ENCODE measurements at places on chromosomes 5 and 9.

DNA sequence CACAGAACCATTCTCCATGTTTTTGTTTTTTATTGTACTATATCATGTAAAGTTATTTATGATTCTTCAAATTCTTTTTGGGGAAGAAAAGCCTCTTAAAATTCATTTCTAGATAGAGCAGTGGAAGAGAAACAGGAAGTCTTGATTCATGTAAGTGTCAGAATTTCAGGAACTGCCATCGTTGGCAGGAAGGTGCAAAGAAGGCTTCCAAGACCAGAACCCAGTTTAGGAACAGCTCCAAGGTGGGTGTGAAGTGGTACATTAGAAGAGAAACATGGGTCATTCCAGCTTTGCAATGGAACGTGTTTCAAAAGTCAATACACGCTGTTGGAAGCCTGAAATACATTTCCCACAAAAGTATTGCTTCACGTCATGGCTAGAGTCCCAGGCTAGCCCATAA lies 14.8 kb downstream of the SAXO1 start:
- no peak for DNase-seq

DNA sequence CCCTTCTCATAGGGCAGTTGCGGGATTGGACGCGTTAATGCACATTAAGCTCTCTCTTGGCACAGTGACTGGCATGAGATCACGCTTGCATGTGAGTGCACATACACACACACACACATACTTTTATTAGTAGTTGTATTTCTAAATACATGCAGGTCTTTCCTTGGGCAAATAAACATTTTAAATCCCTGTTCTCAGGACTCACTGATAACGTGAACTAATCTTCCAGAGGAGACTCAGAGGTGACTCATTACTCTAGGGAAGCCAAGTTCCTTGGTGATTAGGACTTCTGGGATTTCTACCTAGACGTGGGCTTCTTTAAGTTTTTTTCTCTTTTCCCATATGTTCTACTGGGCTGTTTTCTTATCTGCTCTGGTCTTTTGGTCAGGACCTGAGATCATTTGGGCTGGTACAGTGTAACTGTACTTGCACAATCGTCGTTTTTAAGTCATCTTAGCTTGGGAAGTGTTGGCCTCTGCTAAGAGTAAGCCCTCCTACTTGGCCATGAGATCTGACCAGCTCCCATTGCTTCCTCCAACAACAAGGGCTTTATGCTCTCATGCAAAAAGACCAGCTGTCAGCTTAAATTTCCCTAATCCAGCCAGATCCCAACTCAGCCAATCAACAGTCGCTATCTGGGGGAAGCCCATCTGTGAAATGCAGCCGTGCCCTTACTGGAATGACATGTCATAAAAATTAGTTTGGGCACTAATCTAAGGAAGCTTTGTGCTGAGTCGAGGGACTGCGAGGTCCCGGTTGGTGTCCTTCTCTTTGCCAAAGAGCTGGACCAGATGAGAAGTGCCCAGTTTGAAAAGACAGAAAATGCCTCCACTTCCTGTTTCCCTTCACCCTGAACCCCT lies 176.4 kb upstream of the ANKRD55 start:
- DNase-seq: peak; percentile 78

GRCh38 chr5:69491838-69492390 lies 676 bp upstream of the OCLN start:
- DNase-seq: no peak

DNA sequence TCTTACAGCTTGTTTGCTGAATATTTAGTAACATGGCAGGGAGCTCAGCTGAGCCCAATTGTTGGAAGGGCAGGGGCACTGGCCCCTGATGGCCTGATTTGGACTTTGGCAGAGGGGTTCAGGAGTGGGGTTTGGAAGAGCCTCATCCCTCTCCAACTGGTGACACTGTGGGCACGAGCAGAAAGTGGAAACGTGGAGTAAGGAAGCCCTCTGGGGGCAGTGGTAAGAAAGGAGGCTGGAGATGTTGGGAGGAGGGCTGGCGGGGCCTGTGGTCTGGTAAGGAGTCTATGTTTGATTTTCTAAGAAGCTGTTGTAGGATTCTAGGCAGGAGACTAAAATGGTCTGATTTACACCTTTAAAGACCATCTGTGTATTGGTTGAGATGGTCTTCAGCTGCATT lies 208.9 kb downstream of the HSPA4 start:
- no peak for DNase-seq

GRCh38 chr9:91884696-91885687 lies 65.0 kb downstream of the ROR2 start:
- DNase-seq: peak; percentile 77

DNA sequence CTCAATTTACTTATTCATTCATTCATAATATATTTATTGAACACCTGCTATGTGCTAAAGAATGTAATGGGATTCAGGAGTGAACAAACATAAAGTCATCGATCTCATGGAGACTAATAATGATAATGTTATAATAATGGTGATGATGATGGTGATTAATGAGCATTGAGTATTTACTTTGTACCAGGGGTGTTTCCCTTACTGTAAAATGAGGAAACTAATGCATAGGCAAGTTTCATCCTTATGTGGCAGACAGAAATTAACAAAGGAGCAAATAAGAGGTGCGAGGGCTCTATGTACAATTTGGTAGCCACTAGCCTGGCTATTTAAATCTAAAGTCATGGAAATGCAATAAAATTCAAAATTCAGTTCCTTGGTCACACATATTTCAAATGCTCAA lies 11.1 kb upstream of the LCP2 start:
- DNase-seq: no peak

- DNase-seq: no peak
Measured at GRCh38 chr9:125548141-125548540, 158.9 kb downstream of the MAPKAP1 start.

DNA sequence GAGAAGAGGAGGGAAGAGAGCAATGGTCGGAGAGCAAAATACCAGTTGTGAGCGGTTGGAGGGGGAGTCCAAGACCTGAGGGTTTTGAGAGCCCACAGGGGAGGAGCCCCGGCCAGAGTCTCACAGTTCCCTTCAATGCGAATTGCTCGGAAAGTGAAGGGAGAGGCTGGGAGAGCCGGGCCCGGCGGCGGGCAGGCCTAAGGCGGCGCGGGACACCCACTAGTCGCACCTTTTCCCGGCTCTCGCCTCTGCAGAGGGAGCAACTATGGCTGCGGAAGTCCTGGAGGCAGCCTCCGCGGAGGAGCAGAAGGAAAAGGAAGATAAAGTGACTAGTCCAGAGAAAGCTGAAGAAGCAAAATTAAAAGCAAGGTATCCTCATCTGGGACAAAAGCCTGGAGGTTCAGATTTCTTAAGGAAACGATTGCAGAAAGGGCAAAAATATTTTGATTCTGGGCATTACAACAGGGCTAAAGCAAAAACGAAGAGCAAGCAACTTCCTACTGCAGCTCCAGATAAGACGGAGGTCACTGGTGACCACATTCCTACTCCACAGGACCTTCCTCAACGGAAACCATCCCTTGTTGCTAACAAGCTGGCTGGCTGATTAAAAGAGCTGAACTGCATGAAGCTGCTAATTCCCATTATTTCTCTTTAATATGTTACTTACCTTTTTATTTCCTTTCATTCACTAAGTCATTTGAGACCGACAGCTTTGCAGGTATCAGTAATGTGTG lies 6.5 kb upstream of the BTNL3 start:
- DNase-seq: no peak

DNA sequence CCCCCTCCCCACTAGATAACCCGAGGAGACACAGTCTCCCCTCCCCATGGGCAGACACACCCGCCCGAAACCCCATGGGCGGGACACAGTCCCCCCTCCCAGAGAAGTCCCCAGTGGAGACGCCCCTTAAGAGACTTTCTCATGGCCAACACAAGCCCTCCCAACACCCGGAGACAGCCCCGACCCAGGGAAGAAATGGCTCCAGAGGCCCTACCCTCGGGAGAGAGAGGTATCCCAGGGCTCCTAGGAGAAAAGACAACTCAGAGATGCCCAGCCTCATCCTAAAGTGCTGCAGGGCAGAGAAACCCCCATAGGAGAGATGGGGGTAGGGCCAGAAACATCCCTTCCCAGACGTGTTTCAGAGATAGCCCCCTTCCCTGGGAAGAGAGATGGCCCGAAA lies 27.4 kb downstream of the PCDH1 start:
- DNase-seq: no peak

DNA sequence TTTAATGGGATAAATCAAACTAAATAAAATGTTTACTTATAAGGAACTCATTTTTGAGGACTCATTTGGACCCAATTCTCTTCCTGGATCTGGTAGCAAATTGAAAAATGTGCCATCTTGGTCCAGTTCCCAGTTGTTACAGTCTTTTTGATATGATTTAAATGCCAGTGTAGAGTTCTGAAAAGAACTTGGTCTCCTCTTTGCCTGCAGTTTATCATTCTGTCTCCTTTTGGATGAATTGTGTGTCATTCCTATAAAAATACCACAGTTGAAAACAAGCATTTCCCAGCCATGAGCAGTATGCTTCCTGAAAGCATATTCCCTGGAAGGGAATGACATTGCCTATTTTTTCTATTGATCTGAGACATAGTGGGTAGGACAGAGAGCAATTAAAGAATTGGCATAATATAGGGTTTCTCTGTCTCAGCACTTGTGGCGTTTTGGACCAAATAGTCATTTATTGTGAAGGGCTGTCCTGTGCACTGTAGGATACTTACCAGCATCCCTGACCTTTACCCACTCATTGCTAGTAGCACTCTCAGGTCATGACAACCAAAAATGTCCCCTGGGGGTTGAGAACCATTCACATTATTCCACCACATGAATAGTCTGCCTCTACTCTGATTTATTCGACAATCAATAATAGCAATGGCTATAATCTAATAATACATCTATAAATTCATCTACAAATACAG lies 181.8 kb downstream of the NXNL2 start:
- DNase-seq: peak; percentile 39

DNA sequence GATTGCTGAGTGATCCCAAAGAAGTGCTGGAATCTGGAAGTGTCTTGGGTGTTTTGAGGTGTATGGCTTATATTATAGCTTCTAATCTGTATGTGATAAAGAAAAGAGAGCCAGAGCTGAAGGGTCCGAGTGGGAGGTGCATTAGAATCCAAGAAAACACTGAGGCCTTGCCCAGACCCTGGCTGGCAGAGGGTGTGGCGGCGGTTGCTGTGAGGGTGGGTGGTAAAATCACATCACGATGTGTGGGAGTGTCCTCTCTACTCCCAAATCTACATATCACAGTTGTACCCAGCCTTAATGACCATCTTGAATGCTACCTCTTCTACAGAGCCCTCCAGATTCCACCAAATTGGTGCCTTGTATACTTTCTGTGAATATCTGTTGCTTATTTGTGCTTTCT lies 28.9 kb downstream of the ACTBL2 start:
- no peak for DNase-seq

GRCh38 chr5:137034764-137035479 lies 464.2 kb downstream of the SPOCK1 start:
- DNase-seq: no peak

DNA sequence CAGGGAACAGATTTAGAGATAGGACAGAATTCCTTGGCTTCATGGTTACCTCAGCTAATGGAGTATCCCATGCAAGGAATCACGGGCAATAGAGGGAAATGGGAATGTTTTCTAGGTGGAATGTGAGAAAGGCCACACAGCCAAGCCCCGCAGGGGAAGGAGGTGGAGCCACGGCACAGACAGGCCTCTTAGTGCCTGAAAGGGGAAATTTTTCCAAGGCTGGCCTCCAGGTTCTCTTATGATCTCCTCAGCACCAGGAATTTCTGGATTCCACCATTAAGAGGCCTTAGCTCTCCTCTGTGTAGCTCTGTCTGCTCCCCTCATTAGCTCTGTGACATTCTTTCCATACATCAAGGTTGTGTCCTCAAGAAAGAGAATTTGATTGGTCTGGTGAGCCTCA lies 124.7 kb downstream of the GALNT10 start:
- no peak for DNase-seq

DNA sequence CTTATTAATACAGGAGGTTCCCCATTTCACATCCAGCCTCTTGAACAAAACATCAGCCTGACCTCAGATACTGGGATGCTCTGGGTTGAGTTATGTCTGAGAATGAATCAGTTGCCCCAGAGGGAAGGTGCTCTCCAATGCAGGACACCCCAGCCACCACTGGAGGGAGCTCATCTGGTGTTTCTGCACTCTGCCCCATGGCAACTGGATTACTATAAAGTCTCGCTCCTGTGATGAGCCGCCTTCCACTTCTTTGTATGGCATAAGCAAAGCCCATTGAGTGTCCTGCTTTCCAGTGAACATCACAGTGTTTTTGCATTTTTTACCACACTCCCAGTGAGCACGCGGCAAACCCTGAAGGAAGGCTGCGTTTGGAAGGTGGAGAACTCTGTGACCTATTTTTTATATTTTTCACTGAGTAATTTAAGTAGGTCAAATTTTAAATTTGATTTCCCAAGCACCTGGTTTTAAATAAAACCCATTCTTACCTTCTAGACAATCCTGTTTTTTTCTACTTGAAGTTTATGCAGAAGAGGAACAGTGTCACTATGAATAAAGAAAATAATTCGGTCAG lies 176.9 kb upstream of the WWC1 start:
- DNase-seq: peak; percentile 64

DNA sequence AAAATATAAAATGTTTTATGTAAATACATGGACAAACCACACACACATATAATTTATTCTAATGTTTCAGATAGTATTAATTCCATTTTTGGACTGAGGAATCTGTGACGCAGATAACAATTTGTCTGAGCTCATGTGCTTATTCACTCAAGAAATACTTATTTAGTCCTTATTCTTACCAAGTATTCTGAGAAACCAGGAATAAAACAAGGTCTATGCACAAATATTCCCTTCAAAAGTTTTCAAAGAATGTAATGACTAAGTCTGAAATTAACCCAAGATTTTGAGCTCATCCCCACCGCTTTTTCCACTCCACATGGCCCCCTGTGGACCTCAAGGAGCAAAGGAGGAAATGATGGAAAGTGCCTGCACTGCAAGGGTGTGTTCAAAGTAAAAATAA lies 1022.3 kb downstream of the EFNA5 start:
- no peak for DNase-seq

DNA sequence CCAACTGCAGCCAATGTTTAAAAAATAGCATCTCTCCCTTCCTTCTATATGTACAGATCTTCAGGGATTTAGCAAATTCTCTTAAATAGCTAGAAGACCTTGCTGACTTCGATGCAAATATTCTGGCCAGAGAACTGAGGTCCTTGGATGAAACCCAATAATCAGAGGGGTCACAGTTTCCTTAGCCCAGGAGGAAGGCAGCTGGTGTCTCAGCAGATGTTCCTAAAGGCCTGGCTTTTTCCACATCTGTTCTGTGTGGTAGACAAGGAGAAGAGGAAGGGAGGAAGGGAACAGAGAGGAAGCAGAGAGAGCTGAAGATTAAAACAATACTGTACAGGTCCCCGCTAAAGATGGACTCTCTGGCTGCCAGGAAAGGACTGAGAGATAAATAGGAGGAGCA lies 33.1 kb downstream of the BOD1 start:
- no peak for DNase-seq

- no peak for DNase-seq
Measured at GRCh38 chr5:180214870-180215770, 6.1 kb upstream of the RASGEF1C start.

GRCh38 chr9:14277761-14278160 lies 36.2 kb downstream of the NFIB start:
- no peak for DNase-seq

All from EL (cell line).